ENCODE measurements at places on chromosomes 6 and 20.

- DNase-seq = no peak
Observed at GRCh38 chr20:22815206-22815551, 219.9 kb upstream of the SSTR4 start.

DNA sequence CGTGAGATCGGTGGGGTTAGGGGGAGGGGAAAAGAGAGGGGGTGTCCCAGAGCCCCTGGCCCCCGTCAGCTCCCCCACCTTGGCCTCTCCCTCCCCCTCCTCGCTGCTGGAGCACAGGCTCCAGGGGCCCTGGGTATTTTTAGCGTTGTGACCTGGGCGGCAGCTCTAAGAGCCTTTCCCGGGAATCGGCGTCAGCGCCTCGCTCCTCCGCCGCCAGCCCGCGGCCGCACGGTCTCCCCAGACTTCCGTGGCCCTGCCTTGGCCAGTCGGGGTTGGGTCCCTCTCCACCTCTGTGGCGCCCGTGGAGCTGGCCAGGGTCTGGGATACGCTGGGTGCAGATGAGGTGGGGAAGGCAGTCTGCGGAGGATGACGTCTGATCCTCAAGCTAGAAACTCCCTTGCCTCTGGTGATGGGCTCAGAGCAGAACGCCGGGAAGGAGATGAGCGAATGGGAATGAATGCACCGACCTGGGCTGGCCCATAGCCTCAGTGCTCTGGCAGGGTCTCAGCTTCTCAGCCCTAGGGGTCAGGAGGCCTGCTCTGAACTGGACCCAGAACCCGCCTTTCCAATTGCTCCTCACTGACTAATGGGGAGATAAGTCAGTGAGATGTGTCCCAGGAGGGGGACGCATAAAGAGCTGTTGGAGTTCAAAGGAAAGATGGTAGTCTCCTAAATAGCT is 883 bp upstream of the DBNDD2 start:
- no peak for DNase-seq

GRCh38 chr6:39910744-39911143 is 23.5 kb downstream of the MOCS1 start:
- no peak for DNase-seq

DNA sequence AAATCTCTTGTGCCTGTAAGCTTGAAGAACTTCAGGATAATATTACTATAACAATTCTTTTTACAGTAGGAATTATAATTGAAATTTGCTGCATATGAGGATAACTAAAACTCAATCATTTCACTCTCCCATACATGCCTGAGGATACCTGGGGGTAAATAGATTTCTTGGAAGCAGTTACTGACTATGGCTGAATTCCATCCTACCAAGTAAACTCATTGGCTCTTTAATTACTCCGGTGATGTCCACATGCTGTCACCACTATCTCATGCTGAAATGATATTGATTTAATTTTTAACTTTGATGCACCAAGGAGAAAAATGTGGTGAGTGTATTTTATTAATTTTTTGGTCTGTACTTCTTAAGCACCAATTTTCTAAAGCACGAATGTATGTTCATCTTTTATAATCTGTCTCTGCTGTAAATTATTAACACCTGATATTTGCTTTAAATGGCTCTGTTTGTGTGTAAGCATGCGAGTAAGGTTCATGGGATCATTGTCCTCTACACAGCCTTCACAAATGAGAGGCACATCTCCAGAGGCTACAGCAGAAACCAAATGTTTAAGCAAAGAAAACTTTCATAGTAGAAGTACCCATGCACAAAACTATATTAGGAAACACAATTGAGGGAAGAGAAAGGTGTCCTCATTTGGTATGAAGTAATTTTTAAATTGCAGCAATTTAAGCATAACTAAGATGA is 164.2 kb upstream of the POU3F2 start:
- no peak for DNase-seq

DNA sequence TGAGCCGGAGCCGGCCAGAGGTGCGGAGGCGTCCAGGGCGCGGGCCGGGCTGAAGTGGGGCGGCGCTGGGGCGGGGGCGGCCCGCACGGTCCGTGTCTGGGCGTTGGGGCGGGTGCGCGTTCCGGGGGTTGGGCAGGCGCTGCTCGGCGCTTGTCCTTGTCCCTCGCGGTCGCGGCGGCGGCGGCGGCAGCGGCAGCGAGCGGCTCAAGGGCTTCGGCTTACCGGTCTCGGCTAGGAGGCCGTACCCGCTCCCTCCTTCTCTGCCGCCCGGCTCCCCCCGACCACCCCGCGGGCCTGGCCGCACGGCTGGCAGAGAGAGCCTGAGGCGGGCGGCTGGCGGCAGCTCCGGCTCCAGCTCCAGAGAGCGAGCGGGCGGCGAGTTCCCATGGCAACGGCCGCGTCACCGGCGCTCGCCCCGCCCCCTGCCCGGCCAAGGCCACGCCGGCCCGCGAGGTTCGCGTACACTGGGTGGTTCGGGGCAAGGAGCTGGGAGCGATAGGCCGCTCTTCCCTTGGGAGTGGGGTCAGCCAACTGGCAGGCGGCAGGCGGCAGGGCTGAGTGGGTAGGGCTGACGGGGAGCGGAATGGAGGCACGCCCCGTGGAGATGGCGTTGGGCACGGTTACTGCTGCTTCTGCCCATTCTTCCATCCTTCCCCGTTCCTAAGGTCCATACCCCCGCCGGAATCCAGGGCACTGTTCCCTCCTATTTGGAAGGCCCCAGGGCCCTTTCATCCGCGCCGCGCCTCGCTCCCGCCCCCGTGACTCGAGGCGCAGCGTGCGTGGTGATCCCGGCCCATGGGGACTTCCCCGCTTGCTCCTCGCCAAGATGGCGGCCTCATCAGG is at the start of gene LRRC73:
TSS of gene LRRC73 (minus strand) at position 363 of the 843 bp plus-strand sequence. CDS start 561 bp downstream, outside the sequence.
- no peak for DNase-seq

DNA sequence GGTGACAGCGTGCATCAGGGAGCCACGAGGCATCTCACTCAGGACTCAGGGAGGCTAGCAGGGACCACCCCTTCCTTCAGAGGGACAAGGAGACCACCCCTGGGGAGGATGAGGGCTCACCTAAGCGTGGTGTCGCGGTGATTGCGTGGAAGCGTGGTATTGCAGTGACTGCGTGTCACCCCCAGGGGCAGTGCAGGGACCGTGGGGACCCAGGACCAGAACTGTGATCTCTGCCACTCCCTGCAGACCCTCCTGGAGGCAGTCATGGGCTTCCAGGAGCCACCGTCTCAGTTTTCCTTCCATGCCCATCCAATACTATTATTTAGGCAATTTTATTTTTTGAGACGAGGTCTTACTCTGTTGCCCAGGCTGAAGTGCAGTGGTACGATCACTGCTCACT is 147.1 kb downstream of the TAF4 start:
- no peak for DNase-seq

- no peak for DNase-seq
Observed at GRCh38 chr20:10540636-10541493, 105.8 kb downstream of the SLX4IP start.

DNA sequence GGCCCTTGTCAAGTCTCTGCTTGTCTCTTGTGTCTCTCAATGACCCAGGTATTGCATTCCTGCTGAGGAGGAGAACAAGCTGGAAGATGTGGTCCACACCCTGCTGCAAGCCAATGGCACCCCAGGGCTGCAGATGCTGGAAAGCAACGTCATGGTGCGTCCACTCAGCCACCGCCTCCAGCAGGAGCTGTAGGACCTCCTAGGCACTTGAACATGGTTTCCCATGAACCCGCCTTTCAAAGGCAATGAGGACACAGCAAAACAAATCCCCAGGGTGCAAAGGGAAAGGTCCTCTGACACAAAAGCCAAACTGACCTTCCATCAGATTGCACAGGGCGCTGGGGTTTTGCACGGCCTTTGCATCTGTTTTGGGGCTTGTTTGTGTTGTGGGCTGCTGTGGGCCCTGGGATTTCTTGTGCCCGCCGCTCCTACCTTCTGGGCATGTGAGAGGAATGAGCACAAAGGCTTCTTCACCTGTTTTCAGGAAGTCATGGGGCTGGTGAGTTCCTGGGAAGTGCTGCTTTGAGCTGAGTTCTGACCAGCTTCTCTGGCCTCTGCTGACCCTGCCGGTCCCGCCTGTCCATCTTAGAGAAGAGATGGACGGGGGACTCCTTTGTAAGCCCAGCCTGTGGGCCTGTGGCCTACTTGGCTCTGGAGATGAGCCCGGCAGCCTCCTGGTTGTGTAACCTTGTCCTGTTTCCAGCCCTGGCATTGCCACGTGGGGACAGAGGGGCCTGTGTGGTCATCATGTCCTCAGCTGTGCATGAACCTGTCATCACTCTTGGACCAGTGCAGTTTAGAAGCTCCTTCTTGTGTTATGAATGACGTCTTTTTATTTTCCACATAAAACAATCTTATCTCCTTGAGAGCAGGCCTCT is 151.3 kb downstream of the DTNBP1 start:
- no peak for DNase-seq

DNA sequence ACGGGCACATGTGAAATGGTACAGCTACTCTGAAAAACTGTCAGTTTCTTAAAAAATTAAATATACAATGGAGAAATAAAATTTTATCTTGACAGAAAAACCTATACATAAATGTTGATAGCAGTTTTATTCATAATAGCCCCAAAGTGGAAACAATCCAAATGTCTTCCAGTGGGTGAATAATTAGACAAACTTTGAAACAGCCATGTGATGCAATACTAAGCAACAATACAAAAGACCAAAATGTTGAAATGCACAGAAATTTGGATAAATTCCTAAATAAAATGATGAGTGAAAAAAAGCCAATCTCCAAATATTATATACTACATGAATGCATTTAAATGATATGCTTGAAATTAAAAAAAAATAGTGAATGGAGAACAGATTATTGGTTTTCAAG is 523.1 kb downstream of the HTR1B start:
- DNase-seq = no peak

GRCh38 chr6:116215414-116215813 is 38.5 kb downstream of the TSPYL4 start:
- DNase-seq = no peak

DNA sequence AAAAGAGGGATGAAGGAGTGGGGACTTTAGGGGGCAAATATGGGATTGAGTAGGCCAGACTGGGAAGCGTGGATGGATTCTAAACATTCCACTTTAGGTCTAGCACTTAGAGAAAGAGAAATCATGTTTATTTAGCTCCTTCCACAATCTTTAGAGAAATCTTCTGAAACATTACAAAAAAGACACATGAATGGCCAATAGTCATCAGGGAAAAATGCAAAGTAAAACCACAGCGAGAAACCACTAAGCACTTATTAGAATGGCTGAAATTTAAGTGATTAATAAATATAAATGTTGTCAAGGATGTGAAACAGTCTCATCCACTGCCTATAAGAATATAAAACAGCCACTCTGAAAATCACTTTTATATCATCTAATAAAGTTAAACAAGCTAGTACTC is 46.9 kb downstream of the HLA-A start:
- no peak for DNase-seq

DNA sequence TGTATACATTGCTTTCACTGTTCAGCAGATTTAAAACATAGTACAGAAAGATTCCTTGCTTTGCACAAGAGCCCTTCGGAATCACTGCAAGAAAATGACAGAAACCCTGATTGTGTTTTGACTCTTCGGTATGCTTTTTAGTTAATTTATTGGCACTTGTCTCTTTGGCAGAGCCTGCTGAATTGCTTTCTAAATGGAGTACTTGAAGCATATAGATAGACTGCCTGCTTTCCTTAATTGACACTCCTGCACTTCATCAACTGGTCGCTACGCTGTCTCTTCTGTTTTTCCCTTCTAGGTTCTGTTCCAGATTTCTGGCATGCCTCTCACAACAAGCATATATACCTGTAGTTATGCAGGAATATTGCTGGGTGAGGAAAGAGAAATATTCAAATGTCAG is 22.4 kb upstream of the RBM24 start:
- no peak for DNase-seq

- no peak for DNase-seq
Observed at GRCh38 chr6:21900730-21901129, 307.2 kb downstream of the SOX4 start.

DNA sequence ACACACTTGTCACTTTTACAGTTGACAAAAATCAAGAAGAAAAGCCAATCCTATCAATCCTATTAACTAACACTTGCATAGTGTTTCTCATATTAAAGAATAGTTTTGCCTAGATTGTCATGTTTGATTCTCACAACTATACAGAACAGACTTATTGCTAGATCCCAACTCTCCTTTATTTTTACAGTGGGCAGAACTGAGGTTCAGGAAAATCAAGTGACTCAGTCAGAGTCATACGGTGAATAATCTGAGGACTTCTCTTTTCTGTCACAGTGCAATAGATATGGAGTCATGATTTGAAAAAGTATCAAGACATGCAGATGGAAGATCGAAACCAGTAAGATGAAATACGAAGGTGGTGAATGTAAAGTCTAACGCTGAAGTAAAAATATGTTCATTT is 195.1 kb upstream of the CITED2 start:
- no peak for DNase-seq

DNA sequence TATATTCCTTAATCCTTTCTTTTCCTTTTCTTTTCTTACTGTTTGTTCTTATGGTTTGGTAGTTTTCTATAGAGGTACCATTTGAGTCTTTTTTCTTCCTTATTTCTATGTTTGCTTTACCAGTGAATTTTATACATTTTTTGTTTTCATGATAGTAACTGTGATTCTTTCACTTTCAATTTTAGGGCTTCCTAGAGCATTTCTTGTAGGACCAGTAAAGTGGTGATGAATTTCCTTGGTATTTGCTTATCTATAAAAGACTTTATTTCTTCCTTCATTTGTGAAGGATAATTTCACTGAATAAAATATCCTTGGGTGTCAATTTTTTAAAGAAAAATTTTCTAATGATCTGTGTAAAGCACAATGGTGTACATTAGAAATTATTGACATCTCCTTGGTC is 637.4 kb downstream of the CD109 start:
- no peak for DNase-seq
